Activated CD4-positive, alpha-beta T cell treated with anti-CD3 and anti-CD28 coated beads for 1 hour (primary cell): ENCODE measurements at places on chromosomes 6 and 20.

GRCh38 chr6:163834226-163834970 is 419.9 kb downstream of the QKI start:
- DNase-seq, result no peak

DNA sequence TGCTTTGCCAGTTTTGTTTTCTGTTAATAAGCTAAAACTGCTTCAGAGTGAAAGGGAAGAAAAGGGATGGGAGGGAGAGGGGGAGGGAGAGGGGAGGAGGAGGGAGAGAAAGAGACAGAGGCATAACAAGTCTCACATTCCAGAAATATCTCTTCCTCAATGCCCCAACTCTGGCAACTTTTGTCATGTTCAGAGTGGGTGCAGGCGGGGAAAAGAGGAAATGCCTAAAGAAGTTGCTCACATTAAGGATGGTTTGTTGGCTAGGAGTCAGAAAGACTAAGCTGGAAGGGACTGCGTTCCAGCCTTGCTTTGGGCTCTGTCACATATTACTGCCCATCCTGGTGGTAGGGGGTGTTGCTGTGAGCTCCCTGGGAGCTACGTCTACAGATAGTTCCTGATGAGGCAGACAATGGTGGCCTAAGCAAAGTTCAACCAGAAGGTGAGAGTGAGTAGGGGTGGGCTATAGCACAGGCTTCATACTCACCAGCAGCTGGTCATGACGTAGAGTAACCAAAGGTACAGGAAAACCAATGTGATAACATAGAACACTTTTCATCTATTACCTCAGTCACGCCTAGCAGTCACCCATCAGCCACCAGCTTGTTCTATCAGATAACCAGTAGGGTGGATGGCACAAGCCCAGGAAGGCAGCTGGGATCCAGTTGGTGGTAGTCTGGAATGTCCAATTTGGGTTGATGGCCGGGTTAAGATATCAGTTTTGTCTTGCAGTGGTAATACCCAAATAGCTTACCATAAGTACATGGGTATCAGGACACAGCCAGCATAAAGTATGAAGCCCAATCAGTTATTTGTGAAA is 2.1 kb downstream of the TSPYL4 start:
- no peak for DNase-seq

GRCh38 chr20:8155812-8156211 is 23.7 kb downstream of the PLCB1 start:
- no peak for DNase-seq

GRCh38 chr20:34978092-34978744 is 22.6 kb downstream of the MYH7B start:
- DNase-seq, result no peak

- DNase-seq, result no peak
These were observed 73.7 kb downstream of the SLC22A3 start for GRCh38 chr6:160421854-160422253.
